ENCODE measurements at places on chromosomes 7 and 10. TPM values are rescaled to one million over a fixed set of nuclear protein-coding genes. Genes with fewer than 3 reads are reported as not detected.
A peak's percentile ranks its signal among the peaks of the same experiment; 100 is the strongest.

The FEZF1 gene
- polyA plus RNA-seq: not detected

The PRF1 gene
- 0.43 TPM for polyA plus RNA-seq

The GHRHR gene
- 0.16 TPM for polyA plus RNA-seq

The PAX4 gene
- polyA plus RNA-seq: not detected

DNA sequence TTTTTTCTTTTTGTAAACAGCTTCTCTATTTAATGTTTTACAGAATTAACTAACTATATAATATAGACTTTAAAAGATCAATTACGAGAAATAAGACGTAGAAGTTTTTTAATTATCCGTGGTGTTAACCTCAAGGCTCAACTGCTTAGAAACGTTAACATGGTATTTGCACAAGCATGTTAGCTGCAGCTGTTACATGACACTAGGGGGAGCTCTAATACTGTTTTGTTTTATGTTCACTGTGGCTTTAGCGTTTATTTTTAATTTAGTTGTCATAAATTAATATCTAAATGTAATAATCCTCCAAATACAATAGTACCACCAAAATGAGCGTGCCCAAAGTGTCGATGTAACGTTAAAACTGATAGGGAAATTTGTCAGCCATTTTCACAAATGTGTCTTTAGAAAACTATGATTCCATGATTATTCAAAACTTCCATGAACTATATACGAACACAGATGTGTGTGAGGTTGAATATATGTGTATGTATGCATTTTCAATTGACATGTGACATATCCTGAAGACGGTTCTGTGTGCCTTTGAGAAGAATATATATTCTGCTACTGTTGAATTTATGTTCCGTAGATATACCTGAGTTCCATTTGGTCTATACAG, 828.8 kb upstream of the MBL2 start:
- no peak for DNase-seq

- DNase-seq: no peak
These were observed 59.4 kb downstream of the HTR7 start for GRCh38 chr10:90798482-90798881.

DNA sequence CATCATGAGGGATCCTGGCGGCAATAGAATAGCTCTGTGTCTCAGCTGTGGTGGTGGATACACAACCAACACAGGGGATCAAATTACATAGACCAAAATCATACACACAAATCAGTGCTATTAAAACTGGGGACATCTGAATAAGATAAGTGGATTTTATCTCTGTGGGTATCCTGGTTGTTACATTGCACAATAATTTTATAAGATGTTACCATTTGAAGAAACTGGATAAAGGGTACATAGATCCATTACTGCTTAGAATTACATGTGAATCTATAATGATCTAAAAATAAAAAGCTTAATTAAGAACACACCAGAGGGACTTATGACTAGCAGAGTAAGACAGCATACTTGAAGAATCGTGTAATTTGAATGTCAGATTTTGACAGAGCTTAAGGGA, 8.2 kb upstream of the FAM3C start:
- DNase-seq: no peak

GRCh38 chr7:25844102-25844870, 307.7 kb upstream of the NFE2L3 start:
- no peak for DNase-seq

- peak; percentile 56 for DNase-seq
These were observed 20.9 kb downstream of the EBF3 start for GRCh38 chr10:129942936-129943715.

GRCh38 chr7:130278860-130279259, 12.2 kb downstream of the CPA2 start:
- no peak for DNase-seq
